ENCODE measurements at places on chromosomes 1 and 21. TPM values are rescaled to one million over a fixed set of nuclear protein-coding genes. Genes with fewer than 3 reads are reported as not detected.
A peak's percentile ranks its signal among the peaks of the same experiment; 100 is the strongest.

GRCh38 chr1:151282883-151283725, 1.0 kb downstream of the ZNF687 start:
- peak; percentile 44 for DNase-seq

DNA sequence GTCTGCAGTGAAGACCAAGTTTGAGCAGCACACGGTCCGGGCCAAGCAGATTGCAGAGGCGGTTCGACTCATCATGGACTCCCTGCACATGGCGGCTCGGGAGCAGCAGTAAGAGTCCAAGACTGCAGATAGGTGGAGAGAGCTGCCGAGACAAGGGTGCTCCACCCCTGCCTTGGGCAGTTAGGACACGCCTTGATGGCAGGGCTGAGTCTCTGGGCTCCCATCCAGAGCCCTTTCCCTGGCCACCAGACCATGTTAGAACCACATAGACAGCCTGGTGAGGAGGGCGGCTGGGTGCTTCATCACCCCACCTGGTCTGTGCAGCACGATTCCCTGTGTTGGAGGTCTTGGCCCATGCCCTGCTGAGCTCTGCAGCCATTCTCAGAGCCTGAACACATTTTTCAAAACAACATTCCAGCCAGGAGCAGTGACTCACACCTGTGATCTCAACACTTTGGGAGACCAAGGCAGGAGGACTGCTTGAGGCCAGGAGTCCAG, 17.3 kb upstream of the MIIP start:
- no peak for DNase-seq

- DNase-seq = no peak
Observed at GRCh38 chr1:147163019-147163418, 9.3 kb downstream of the PRKAB2 start.

DNA sequence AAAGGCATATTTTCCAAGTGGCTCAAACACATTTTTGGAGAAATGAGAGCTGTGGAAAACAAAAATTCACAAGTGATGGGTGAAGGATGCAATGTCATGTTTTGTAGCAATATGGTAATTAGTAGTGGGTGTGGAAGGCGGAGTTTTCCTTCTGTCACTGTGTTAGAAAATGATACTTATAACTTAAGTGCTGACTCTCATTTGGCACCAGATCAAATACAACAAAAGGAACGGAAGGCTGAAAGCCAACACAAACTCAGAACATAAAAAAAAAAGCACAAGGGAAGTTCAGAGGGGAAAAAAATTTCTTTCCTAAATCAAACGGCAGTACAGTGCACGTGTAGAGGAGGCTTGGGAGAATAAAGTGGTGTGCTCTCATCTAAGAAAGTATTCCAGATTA, at the start of gene TNFSF18:
Gene TNFSF18 (minus strand): TSS at position 77 of the 400 bp plus-strand sequence. CDS start 45 bp downstream, at position 32.
- DNase-seq = no peak

- no peak for DNase-seq
Observed at GRCh38 chr1:29963946-29964345, 727.6 kb downstream of the PTPRU start.

DNA sequence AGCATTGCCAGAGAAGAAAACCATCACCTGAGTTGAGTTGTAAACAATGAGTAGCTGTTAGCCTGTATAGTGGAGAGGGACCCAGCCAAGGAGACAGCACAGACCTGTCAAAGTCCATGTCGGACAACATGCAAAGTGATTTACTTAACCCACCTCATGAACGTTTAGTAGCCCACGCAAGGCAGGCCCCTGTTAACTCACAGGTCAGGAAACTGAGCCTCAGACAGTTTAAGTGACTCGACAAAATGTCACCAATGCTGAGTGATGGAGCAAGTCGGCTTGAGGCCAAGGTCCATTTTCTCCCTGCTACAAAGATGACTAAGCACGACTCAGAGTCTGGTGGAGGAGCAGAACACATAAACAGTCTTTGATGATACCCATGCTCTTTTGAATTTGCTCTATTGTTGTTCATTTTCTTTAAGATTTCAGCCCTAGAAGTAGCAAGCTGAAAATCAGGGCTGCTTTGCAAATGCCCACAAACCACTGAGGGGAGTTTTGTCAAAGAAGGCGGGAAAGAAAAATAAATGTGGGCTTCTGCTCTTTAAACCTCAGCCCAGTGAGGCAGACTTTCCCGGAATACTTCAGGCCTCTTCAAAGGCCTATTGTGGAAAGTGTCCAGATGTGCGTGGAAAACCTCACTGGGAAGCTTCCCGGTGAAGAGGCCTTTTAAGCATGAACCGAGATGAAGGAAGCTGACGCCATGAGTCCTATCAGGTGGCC, 83.8 kb upstream of the HOOK1 start:
- peak; percentile 82 for DNase-seq

- DNase-seq = no peak
Observed at GRCh38 chr1:211576717-211577116, 2.2 kb downstream of the SLC30A1 start.

- no peak for DNase-seq
Observed at GRCh38 chr1:25697435-25698217, 81.0 kb downstream of the MAN1C1 start.

- DNase-seq = no peak
Observed at GRCh38 chr1:8147956-8148355, 121.8 kb upstream of the ERRFI1 start.

- no peak for DNase-seq
Observed at GRCh38 chr1:162644986-162645314, 12.7 kb downstream of the DDR2 start.

DNA sequence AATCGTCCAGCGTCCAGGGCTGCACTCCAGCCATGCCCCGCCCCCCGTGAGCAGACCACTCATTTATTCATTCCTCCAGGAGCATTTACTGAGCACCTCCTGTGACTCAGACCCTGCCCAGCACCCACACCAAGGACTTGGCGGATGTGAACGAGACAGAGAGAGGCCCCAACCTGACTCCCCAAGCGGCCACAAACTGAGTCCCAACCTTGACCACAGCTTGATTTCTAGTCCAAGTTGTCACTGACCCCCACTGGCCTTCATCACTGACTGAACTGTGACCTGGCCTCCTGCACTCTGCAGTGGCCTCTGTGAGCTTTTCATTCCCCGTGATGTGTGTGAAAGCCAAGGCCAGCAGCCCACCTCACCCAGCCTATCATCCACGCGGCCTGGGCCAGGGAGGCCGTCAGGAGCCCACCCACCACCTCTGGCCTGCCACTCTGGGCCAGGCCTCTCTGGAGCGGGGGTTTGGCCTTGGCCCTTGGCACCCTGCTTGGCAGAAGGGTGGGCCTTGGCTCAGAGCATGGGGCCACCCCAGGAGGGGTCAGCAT, 19.3 kb upstream of the RUNX3 start:
- no peak for DNase-seq

GRCh38 chr1:2495026-2495425, 18.9 kb downstream of the PLCH2 start:
- no peak for DNase-seq

GRCh38 chr1:225777058-225777582, 506 bp upstream of the SRP9 start:
- DNase-seq = no peak

DNA sequence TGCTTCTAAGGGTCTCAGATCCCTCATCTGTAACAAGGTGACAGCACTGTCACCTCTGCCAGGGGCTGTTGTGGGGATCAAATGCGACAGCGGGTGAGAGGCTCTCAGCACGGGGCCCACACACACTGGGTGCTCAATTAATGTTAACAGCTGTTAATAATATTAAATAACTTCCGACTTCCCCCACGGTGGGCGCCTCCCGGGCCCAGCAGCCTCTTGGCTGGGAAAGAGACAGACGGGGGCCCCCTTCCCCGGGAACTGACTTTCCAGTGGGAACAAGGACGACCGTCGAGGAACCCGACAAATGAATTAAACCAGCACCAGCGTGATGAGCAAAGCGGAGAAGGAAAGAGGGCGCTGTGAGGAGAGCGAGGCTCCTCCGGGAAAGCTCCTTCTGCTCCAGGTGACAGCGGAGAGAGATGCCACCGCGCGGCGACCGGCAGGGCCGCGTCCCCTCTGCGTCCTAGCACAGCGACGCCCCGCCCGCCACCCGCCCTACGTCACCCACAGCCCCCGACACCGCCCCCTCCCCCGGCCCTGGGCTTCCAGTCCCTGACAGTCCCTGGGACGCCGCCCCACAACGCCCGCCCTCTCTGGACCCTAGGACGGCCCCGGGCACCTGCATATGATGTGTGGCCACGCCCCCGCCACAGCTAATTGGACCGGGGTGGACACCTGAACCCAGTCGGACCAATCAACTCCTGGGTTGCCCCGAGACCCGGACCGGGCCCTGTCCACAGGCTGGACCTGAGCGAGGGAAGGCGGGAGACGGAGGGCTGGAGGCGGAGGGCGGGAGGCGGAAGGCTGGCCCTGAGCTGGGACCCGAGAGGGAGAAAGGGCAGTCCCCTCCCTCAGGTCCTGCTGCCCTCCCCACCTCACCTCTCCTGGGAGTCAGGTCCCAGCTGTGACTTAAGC, 38.2 kb downstream of the MATN1 start:
- peak; percentile 66 for DNase-seq

GRCh38 chr1:157626099-157626498, 28.2 kb upstream of the FCRL4 start:
- no peak for DNase-seq

DNA sequence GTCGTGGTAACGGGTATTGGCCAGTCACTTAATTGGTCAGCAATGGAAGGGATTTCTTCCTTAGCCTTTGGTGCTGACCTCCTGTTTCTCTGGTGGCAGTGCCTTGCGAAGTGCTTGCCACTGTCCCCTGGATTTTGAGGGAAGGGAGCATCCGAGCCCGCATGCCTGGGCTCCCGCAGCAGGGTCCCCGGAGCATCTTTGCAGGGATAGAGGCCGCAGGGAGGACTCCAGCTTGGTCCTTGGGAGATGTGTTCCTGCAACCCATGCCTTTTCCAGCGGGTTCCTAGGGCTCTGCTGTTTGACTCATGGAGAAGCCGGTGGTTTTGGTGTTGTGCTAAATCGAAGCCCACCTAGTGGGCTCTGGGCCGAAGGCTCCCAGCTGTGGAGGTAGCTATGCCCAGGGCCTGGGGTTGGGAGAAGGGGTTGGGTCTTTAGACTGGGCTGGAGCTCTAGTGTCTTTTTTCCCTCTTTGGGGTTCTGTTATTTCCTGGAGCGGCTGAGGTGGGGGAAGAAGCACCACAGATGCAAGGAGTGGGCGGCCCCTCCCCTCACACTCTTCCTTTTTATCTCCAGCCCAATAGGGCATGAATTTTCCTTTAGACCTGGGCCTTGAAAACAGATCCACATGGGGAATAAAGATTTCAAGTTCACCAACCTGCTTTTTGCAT, 39.0 kb downstream of the PIK3CD start:
- DNase-seq = no peak

DNA sequence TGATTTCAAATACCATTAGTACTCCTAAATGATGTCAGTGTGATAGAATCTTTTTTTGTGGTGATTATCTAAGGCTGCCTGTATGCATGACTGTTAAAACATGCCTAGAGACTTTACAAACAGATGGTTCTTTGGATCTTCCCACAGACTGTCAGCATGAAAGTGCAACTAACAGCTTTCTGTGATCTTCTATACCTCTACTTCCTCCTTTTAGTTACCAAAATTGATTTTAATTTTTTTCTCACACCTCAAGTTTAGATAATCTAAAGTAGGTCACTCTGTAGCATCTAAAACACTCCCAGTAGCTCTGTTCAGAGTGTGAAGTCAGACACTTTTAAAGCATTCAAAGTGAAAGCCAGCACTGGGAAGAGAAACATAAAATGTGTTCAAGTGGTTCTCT, 534.5 kb downstream of the PTPRC start:
- DNase-seq = no peak

- no peak for DNase-seq
Observed at GRCh38 chr1:93349231-93350135, 3.8 kb downstream of the DR1 start.

- DNase-seq = no peak
Observed at GRCh38 chr1:33348676-33349080, 27.8 kb upstream of the A3GALT2 start.

DNA sequence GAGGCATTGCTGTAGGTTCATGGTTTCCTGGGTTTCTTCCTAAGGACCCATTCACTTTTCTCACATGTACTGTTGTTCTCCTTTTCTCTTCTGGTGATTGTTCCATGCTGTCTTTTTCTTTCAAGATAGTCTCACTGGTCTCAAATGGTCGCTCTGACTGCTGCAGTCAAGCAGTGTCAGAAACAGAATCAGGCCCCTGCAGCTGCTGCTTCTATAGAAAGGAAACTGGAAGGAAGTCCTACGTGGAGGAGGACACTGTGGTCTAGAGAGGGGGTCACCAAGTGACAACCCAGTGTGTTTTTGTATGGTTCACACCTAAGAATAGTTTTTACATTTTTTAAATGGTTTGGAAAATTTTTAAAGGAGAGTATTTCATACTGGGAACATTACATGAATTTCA, 2.4 kb downstream of the NECAP2 start:
- DNase-seq = no peak

DNA sequence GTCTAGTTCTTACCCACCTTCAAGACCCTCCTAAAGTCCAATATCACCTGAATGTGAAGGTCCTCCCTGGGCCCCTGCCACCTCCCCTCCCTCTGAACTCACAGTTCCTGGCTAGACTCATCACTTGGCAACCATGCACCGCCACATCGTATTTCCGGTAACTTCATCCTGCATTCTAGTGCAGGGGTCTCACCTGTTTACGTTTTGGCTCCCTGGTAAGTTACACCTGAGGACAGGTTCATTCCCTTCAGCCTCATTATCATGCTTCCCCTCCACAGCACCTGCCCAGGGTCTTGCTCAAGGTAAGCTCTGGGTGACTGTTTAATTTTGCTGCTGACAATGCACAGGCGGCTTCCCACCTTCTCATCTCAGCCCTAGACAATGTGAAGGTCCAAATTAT, 93.1 kb downstream of the MIS18A start:
- no peak for DNase-seq

CPTP gene
- 31.8 TPM for total RNA-seq

COL18A1 gene
- total RNA-seq = 104 TPM

SLC45A1 gene
- total RNA-seq = 1.8 TPM

GUCA2B gene
- total RNA-seq = not detected

RAB42 gene
- total RNA-seq = 1.6 TPM

BCL2L15 gene
- not detected for total RNA-seq

CATSPERE gene
- 0.71 TPM for total RNA-seq

CSF3R gene
- total RNA-seq = 8.3 TPM

ATPAF1 gene
- 137 TPM for total RNA-seq

KCNN3 gene
- total RNA-seq = 4.6 TPM

CCDC30 gene
- total RNA-seq = 2.3 TPM

LCE2B gene
- not detected for total RNA-seq

Measured in left cardiac atrium (tissue), 4 donors.